Small intestine (tissue), 16 donors: ENCODE measurements at places on chromosomes 7 and 10. TPM values are rescaled to one million over a fixed set of nuclear protein-coding genes. Genes with fewer than 3 reads are reported as not detected.

CPA4 gene
- polyA plus RNA-seq = 0.21 TPM

SMURF1 gene
- polyA plus RNA-seq = 6.3 TPM

PILRA gene
- 5.0 TPM for polyA plus RNA-seq

ZNF425 gene
- 0.45 TPM for polyA plus RNA-seq

CALD1 gene
- 62.8 TPM for polyA plus RNA-seq

GPR15LG gene
- not detected for polyA plus RNA-seq

GPR22 gene
- polyA plus RNA-seq = 0.27 TPM

GRM3 gene
- not detected for polyA plus RNA-seq

IFIT1B gene
- polyA plus RNA-seq = not detected

HKDC1 gene
- polyA plus RNA-seq = 57.2 TPM

METTL27 gene
- polyA plus RNA-seq = 0.94 TPM

ADRA2A gene
- polyA plus RNA-seq = 1.1 TPM

DYNC1I1 gene
- not detected for polyA plus RNA-seq

SEM1 gene
- polyA plus RNA-seq = 101 TPM

PTF1A gene
- not detected for polyA plus RNA-seq

DHTKD1 gene
- polyA plus RNA-seq = 12.1 TPM

OR9A2 gene
- polyA plus RNA-seq = not detected

ANKRD30A gene
- polyA plus RNA-seq = 0.19 TPM

AMPH gene
- polyA plus RNA-seq = 1.6 TPM

CXCL12 gene
- 0.67 TPM for polyA plus RNA-seq
